ENCODE measurements at places on chromosomes 6 and 20.
A peak's percentile ranks its signal among the peaks of the same experiment; 100 is the strongest.

- no peak for DNase-seq
Observed at GRCh38 chr6:55009131-55009530, 162.6 kb downstream of the FAM83B start.

- DNase-seq = no peak
Observed at GRCh38 chr6:3221578-3221977, 5.9 kb downstream of the TUBB2B start.

DNA sequence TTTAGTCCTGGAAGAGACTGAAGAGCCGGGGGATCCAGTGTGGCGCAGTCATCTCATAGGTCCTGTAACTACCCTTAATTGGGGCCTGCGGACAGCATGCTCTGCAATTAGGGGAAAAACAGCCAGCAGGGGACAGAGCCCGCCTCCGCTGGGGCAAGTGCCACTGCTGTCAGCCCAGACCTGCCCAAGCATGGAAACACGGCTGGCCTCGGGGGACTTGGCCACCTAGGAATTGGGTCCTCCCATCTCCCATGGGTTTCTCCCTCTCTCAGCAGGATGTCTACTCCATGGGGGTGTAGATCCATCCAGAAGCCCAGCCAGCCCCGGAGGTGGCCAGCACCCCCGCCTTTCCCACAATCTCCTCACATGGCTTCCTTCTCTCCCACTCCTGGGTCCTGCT, 3.6 kb downstream of the GHRH start:
- DNase-seq = no peak

DNA sequence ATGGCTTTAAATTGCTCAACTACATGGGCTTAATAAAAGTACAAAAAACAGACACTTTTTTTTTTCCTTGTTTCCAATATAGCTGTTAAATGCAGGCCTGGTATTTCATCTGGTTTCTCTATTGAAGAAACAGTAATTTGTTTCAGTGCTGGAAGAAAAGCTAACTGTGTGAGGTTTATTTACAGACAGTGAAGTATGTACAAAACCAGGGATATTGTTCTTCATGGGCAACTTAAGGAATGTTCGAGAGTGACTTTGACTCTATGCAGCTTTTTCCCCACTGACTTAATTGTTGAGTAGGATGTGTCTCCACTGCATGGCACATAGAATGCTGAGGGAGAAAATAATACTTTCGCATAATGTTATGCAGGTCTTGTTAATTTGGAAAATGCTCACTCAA, 31.0 kb upstream of the PRL start:
- DNase-seq = no peak

- no peak for DNase-seq
Observed at GRCh38 chr6:15629487-15629886, 33.3 kb downstream of the DTNBP1 start.

- DNase-seq = no peak
Observed at GRCh38 chr20:828987-829386, 4.5 kb upstream of the FAM110A start.

- DNase-seq = no peak
Observed at GRCh38 chr20:15739035-15739434, 834.2 kb downstream of the KIF16B start.

- DNase-seq = no peak
Observed at GRCh38 chr6:74182992-74183391, 487.0 kb downstream of the CD109 start.

GRCh38 chr6:130700397-130700796, 126.8 kb upstream of the SMLR1 start:
- no peak for DNase-seq

GRCh38 chr20:24257171-24257570, 212.3 kb upstream of the SYNDIG1 start:
- DNase-seq = no peak

- no peak for DNase-seq
Observed at GRCh38 chr6:885051-885590, 192.2 kb upstream of the EXOC2 start.

DNA sequence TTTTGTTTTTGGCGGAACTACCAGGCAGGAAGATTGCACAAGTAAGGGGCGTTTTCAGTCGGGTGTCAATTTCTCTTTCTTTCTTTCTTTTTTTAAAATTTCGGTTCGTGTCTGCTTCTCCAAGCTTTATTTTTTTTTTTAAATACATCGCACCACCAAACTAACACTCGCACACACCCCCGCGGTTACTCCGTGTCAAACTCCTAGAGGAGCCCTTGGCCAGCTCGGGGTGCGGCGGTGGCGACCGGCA, 338 bp downstream of the UTRN start:
- no peak for DNase-seq

- DNase-seq = no peak
Observed at GRCh38 chr6:144336900-144337299, 51.8 kb downstream of the UTRN start.

DNA sequence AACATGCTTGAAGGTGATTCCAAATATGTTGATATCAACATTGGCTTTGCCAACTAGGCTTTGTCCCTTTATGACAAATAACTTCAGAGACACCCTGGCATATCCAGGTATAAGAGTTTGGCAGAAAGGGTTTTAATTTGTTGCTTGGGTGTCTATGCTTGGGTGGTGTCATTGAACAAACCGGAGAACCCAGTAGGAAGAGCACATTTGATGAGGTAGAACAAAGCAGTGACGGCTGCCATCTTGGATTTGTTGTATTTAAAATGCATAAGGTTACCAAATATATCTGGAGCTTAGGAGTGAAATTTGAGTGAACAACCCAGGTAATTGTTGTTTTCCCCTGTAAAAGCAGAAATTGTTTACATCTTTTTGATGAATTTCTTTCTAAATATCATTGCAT, 503.7 kb upstream of the JARID2 start:
- DNase-seq = no peak

GRCh38 chr6:1797801-1798200, 188.1 kb downstream of the FOXC1 start:
- DNase-seq = no peak

- no peak for DNase-seq
Observed at GRCh38 chr6:25078141-25078540, 142.4 kb upstream of the RIPOR2 start.

- no peak for DNase-seq
Observed at GRCh38 chr20:18421608-18422007, 45.2 kb downstream of the DZANK1 start.

GRCh38 chr6:4906293-4907276, 97.3 kb downstream of the RPP40 start:
- DNase-seq = no peak

- DNase-seq = no peak
Observed at GRCh38 chr20:44008806-44009678, 94.4 kb downstream of the TOX2 start.

- DNase-seq = no peak
Observed at GRCh38 chr20:25259788-25260254, 11.9 kb downstream of the PYGB start.

DNA sequence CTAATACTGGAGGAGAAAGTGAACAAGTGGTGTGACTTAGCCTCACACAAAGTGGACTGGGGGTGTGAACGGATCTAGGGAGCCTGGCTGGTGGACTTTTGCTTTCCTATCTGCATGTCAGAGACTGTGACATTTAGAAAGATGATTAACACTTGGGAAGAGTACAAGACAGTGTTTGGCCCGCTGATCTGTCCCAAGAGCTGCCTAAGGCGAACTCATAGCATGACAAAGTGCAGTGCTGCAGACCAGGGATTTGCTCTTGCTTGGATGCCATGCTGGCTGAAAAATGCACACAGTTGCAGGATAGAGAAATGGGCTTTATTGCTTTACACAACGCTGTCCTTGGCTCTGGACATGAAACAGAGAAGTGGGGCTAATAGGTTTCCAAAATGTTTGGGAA, 386.0 kb upstream of the MAN1A1 start:
- DNase-seq = no peak

- no peak for DNase-seq
Observed at GRCh38 chr6:166862978-166863530, 93.3 kb downstream of the RNASET2 start.

- DNase-seq = no peak
Observed at GRCh38 chr6:127937747-127938146, 36.9 kb upstream of the THEMIS start.

GRCh38 chr20:23658336-23658735, 20.6 kb upstream of the CST3 start:
- no peak for DNase-seq

GRCh38 chr6:151213352-151213751, 26.4 kb upstream of the AKAP12 start:
- DNase-seq = no peak

GRCh38 chr6:100209323-100210136, 215.5 kb upstream of the MCHR2 start:
- no peak for DNase-seq

DNA sequence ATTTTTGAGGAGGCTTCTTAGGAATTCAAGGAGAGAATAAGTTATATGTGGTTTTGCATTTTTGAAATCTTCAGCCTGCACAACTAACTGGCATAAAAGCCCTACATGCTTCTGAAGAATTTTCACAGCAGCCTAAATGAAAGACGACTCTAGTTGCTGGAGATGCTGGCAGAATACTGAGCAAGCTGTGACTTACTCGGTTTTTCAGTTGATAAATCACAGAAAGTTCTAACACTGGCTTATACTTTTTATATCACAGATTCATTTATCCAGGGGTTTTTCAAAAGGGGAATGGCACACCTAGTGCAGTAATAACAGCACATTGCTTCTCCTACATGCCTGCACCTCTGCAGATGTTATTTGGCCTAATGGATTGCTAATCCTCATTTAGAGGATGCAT, 134.6 kb downstream of the IMPG1 start:
- DNase-seq = no peak

- DNase-seq = peak; percentile 73
Observed at GRCh38 chr20:1945660-1946059, 48.2 kb downstream of the PDYN start.

- no peak for DNase-seq
Observed at GRCh38 chr6:10626154-10626741, 68.2 kb downstream of the C6orf52 start.

Measured in KBM-7 (cell line).